ENCODE measurements at places on chromosomes 12 and 14.

GRCh38 chr12:52587563-52587962, 13.7 kb downstream of the KRT72 start:
- no peak for DNase-seq

DNA sequence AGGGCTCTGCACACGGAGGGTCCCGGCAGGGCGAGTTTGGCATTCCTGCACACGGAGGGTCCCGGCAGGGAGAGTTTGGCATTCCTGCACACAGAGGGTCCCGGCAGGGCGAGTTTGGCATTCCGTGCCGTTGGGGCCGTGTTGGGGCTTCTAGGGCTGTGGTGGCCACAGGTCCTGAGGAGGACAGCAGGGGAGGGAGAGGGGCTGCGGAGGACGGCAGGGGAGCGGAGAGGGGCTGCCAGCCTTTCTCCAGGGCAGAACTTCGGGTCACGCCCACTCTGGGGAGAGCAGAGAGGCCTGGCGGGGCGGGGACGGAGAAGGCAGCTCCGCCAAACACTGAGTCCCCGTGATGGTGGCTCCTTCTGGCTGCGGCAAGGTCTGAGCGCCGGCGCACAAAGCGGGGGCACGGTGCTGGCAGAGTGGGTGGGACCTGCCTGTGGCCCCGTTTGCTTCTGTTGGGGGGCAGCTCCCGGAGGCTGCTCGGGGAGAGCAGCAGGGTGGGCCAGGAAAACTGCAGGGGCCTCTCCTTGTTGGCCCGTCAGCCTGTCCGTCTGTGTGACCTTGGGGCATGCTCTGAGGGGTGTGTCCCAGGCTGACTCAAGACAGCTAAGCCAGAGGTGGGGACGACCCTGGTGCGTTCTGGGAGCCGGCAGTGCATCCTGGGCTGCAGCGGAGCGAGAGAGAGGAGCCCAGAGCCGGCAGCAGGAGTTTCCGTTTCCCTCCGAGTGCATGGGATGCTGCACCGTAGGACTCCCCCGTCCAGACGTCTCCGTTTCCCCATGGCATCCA, 60.2 kb downstream of the LRCOL1 start:
- DNase-seq, result no peak

DNA sequence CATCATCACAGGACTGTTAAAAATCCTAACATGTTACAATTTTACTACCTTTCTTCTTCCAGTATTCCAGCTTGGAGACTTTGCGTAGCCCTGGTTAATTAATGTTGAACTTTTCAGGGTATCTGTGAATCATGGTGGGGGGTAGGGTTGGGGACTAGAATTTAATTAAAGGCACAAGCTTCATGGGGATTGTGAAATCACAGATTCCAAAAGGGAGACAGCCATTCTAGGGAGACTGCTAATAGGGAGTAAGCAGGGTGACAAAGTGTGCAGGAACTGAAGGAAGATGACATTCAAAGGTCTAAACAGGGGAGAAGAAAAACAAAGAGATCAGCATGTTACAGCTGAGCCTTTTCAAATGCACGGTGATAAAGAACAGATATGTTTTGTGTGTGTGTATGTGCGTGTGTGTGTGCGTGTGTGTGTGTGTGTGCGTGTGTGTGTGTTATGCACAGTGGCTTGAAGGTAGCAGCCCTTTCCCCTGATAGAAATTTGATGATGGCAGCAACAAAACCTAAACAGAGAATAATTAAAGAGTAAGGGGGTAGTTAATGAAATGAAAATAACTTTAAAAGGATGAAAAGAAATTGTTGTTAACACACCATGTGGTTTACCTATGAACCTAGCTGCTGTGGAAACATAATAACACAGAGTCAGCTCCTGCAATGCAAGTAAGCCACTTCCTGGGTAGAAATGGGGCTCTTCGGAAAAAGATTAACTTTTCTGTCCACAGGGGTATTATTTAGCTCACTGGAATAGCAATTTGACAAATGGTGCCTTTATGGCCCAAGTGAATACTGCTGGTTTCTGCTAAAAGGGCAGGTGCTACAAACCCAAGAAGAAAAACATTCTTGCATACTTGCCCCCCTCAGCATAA, 581.7 kb downstream of the DIO2 start:
- no peak for DNase-seq

DNA sequence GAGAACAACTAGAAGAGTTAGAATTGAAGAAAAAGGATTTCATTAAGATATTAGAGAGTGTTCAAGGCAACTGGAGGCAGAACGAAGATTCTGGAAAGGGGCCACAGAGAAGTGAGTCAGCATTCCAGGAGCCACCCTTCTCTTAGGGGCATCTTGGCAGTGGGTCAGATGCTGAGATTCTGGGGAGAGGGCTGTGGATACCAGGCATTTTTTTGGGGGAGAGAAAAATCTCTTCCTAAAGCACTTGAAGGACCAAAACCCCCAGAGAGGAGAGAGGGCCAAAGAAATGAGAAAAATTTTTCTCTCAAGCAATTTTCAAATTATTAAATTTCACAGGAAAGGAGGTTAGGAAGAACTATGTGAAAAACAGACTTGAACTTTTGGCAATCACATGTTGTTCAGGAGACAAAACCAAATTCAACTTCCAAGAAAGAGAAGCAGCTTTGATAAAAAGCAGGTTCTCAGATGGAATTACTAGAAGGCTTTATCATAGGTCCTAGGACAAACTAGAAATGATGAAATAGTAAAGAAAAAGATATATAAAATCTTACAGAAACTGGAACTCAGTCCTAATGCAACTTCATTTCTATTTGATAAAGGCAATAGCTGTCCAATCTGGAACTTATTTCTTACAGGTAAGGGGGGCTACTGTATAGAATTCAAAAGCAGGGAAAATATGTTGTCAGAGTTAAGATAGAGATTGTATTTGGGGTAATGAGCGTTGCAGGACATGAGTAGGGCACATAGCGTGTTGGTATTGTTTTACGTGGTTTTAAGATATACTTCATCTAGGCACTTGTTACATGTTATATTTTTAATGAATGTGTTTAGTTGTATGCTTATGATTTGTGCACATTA, 1.1 kb upstream of the CLEC2D start:
- DNase-seq, result peak; percentile 53

GRCh38 chr12:74598819-74599218, 61.2 kb downstream of the ATXN7L3B start:
- no peak for DNase-seq

DNA sequence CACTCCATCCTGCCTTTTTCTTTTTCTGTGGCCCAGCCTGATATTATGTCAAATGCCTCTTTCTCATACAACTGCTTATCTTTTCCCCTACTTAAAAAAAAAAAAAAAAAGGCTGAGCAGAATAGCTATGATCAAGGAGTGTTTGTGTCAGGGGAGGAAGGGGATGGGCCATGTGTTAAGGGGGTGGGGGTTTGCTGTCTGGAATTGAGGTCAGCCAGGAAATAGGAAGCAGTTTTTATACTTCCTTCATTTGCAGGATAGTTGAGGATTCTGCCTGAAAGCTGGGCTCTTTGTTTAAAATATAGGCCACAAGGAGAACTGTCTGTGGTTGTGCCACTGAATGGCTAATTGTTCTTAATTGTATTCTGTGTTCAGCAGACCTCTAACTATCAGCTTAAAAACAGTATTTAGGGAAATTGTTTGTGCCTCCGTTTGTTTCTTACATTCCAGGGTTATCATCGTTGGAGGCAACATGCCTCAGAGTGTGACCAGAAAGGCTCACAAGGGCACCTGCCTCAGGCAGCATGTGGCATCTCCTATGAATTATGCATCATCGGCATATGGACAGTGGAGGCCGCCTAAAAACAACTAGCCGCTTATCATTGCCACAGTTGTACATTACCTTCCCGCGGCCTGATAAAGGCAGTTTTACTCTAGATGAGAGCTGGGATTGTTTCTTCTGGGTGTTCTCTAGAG, 96.0 kb downstream of the SRGAP1 start:
- DNase-seq, result no peak

DNA sequence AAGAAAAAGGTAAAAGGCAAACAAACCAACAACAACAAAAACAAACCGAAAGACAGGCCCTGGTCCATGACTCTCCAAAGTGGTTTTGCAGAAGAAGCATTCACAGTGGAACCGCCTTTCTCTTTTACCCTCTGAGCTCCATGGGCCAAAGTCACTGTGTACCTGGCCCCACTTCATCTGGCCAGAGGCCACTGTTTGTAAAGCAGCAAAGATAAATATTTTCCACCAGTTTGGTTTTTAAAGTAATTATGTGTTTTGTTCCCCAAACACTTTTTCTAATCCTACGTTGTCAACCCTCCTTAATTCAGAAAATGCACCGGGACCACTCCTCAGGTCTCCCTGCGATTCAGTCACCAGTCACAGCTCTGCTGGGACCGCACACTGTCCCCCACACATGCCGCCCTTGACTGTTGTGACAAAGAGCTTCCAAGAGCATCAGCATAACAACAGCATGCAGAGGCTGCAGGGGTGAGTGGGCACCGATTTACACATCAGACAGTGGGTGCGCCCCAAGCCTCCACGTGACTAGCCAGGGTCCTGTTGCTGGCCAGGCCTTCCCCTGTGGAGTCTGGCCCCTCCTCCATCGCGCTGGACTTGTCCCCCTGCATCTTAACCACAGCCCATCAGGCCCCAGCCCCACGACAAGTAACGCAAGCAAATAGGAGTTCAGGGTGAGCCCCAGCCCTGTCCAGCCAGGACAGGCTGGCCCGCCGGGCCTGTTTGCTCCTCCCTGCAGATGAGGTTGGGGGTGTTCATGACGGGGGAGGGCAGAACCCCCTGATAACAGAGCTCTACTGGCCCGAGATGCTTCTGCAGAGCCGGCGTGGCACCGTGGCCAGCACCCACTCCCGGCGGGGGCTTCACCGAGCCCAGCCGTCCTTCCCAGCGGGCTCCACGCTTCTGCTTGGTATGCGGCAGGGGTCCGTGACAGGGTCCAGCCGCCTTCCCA, 65.2 kb upstream of the DIO3 start:
- no peak for DNase-seq

GRCh38 chr14:23568600-23569331, 1.2 kb upstream of the AP1G2 start:
- DNase-seq, result no peak

DNA sequence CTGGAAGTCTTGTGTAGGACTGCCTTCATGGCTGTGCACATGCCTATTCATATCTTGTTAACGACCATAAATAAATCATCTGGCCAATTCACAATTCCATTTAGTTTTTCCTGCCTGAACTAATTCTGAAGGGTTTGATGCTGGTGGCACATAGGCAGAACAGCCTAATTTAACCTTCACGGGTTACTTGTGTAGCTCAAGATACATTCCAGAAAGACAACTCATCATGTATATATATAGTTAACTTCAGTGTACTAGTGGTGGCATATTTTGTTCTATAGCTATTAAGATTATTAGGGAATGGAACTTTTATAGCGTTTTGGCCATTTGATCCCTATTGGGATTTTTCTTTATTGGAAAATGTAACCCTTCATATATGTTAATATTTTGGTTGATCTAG, 31.4 kb downstream of the CFAP54 start:
- DNase-seq, result no peak

GRCh38 chr12:117583677-117584225, 222.3 kb upstream of the NOS1 start:
- no peak for DNase-seq

DNA sequence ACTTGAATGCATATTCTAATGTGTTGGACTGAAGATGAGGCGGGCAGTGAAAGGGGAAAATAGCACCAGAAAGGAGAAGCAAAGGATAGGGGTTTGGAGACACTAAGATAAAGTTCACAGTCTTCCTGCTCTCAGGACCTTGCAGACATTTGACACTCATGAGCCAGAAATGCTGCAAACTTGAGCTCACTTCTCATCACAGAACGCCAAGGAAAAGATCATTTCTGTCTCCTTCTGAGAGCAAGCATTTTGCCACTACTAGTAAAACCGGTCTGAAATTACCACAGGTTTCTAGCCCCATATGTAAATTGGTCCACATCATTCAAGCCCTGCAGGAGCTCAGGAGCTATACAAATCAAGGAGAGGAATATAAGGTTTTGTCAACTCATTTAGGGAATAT, 44.6 kb upstream of the ANO2 start:
- no peak for DNase-seq

DNA sequence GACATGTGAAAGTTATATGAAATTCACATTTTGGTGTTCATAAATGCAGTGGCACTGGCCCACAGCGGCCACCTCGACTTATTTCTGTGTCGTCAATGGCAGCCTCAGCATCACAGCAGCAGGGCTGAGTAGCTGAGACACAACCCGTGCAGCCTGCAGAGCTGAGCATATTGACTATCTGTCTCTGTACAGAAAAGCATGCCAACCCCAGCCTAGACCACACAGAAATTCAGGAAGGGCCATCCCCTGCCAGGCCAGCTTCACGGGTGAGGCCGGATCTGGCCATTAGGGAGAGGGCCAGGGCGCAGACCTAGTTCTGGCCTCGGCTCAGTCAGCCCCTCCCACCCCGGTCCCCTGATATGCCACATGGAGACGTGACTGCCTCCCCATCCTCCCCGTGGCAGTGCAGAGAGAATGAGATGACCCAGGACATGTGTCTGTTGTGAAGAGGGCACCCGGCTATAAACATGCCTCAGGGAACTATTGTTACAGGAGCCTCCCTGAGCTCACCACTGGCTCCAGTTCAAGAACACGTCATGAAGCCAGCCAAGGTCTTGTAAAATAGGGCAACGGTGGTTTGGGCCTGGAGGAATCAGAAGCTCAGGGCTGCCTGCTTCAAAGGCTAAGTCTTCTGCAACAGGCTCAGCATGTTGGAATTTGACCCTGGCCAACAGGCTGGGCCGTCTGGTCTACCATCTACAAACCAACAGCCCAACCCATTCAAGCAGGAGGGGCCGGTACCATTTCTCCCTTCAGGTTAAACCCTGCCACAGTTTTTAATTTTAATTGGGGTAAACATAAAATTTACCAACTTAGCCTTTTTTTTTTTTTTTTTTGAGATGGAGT, 25.5 kb downstream of the SCARB1 start:
- peak; percentile 99 for DNase-seq

DNA sequence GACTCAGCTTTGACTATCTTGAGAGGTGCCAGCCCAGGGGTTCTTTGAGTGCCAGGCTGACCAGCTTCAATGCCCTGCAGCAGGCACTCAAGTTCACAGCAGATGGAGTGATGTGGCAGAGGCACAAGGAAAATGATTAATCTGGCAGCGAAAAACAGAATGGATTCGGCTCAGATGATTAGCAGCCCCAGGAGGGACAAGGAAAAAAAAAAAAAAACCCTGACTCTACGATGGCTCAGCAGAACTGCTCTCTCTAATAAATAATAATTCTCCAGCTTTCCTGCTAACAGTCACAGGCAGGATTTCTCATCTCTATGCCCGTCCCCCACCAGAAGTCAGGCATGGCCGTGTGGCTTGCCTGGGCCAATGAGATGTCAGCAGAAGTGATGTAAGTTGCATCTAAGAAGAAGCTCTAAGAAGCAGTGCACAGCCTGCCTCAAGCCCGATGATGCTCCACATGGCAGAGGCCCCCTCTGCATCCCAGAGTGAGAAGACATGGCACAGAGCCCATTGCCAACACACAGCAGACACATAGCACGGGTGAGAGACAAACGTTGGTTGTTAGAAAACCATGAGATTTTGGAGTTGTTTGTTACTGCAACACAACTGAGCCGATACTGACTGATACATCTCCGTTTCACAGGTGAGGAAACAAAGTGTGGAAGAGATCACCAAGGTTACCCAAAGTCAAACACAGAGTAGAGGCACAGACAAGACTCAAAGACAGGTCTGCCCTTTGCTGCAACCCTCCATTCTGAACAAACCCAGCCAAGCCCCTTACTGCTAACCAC, 111.0 kb downstream of the SCARB1 start:
- DNase-seq, result peak; percentile 74
